Activated CD4-positive, CD25-positive, alpha-beta regulatory T cell (primary cell): ENCODE measurements at places on chromosomes 11 and 22.

DNA sequence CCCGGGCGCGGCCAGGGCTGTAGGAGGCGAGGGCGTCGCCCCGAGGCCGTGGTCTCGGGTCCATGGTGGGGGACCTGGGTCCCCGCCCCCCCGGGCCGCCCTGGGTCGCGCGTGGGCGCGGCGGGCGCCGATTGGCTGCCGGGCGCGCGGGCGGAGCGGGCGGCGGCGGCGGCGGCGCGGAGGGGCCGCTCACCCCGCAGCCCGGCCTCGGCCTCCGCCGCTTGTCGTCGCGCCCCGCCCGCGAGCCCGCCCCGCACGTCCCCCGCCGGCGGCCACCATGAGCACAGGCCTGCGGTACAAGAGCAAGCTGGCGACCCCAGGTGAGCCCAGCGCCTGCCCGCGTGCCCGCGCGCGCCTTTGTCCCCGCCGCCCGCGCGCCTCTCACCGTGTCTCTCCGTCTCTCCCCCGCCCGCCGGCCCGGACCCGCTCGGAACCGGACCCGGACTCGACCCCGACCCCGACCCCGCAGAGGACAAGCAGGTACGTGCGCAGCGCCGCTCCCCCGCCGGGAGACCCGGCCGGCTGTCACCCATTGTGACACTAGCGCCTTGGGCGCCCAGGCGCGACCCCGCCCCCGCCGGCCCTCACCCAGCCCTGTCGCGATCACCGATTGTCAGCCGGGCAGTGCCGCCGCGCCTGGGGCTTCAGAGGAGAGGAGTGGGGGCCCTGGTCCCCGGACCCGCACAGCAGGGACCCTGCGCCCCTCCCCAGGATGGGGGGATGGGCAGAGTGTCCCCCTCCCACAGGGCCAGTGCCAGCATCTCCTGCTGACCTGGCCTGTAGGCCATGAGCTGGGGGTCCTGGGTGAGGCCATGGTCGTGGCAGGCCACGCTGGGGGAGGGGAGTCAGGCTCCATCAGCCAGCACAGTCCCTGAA, at the start of gene SEPTIN5:
Gene SEPTIN5 (plus strand): TSS at position 192 of the 876 bp plus-strand sequence. CDS start 86 bp downstream, at position 278.
- no peak for DNase-seq

DNA sequence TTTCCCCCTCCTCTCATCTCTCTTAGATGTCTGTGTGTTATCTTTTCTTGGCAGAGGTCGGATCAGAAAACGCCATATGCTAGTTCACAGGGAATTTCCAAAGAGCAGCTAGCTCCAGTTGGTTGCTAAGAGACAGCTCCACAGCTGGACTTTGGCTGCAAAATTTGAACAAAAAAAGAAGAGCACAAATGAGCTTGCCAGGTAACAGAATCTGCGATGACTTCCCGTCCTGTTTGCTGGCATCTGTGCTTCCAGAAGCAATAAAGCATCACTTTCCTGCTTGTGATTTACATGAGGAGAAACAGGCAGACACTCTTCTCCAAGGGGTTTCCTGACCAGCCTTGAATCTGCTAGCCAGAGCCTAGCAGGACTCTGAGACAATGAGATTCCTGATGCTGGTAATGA, 596.0 kb upstream of the B3GAT1 start:
- DNase-seq: no peak

- DNase-seq: no peak
Observed at GRCh38 chr11:2775626-2776350, 76.0 kb upstream of the KCNQ1OT1 start.

GRCh38 chr22:29092243-29092642, 19.4 kb downstream of the KREMEN1 start:
- no peak for DNase-seq

GRCh38 chr11:116693102-116693570, 79.7 kb downstream of the BUD13 start:
- DNase-seq: no peak

- DNase-seq: no peak
Observed at GRCh38 chr11:95586661-95587060, 202.9 kb downstream of the FAM76B start.

DNA sequence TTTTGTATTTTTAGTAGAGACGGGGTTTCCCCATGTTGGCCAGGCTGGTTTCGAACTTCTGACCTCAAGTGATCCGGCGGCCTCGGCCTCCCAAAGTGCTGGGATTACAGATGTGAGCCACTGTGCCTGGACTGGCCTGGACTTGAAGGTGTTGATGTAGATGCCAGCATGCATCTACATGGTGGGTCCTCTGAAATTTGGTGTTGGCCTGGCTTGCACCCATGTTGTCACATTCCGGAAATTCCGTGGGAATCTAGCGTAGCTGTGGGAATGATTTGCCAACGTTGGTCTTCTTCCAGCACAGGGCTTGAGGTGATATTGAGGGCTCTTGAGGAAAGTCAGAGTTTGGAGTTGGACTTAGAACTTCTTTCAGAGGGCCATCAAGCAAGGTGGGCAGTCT, 6.5 kb downstream of the PACS1 start:
- DNase-seq: no peak

GRCh38 chr22:26669060-26669481, 11.7 kb downstream of the MIAT start:
- DNase-seq: no peak

- DNase-seq: peak; percentile 7
Observed at GRCh38 chr11:69670158-69670845, 4.9 kb downstream of the LTO1 start.

GRCh38 chr22:19989725-19990067, 26.9 kb downstream of the ARVCF start:
- DNase-seq: no peak

DNA sequence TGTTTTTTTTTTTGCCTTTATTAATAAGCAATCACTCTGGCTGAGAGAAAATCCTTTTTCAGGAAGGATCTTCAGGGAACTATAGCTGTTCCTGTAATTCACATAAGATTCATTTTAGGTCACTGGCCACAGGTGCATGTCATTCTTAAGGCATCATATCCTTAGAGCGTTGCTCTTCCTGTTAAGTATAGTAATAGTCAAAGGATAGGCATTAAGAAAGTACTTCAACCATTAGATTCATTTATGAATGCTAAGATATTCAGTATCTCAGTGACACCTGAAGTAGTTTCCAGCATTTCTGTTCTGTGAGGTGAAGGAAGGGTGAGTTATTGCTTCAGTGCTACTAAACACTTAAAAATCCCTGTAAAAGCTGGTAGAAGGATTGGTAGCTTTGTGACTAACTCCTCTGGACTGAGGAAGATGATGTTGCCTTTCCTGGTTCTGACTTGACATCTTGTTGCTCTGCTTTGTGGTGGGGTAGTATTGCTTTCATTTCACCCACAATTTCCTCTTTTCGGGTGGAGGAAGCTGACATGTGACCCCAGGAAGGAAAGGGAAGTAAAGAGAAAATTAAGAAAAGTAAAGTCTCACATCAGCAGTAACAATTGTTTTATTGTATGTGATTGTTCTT, 34.7 kb downstream of the RNF169 start:
- no peak for DNase-seq

DNA sequence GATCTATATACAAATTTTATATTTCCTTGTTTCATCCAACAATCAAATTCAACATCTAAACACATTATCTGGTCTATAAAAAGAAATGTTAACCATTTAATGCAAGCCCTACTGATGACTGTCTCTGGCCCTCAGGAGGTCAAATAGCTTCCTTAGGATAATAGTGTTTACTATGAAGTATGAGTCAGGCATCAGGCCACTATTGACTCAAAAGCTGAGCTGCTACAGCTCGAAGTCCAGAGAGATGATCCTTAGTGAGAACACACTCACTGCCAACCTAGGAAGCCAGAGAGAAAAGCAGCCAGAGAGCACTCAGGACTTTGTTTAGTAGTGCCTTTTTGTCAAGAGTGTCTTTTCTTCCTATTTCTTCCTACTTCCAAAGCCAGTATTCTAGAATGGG, 171.8 kb downstream of the SOX6 start:
- no peak for DNase-seq

DNA sequence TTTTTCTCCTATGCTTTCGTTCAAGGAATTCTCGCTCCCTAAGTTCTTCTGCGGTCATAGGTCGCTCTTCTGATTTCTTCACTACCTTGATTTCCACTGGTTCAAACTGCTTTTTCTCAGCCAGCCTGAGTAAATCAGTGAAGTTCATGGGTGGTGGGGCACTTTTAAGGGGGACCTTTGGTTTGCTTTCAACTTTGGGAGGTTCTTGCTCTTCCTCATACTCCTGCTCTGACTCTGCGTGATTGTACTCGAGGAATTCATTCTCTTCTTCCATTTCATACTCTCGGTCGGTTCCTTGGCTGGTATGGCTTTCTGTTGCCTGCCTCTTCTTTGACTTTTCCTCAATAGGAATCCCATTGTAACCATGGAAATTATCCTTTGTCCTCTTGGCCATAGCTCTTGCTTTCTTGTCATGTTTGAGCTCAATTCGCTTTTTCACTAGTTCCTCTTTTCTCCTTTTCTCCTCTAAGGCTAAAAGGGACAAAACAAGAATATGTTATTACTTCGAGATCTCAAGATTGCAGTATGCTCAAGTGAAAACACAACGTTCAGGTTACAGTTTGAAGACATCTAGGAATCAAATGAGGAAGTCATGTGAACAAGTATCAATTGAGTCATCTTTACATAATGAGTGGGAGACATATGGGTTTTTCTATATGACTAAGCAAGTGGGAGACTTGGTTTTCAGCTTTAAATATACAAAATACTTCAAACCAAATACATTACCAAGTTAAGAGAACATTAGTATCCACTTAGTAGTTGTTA, 16.2 kb downstream of the MISFA start:
- no peak for DNase-seq

DNA sequence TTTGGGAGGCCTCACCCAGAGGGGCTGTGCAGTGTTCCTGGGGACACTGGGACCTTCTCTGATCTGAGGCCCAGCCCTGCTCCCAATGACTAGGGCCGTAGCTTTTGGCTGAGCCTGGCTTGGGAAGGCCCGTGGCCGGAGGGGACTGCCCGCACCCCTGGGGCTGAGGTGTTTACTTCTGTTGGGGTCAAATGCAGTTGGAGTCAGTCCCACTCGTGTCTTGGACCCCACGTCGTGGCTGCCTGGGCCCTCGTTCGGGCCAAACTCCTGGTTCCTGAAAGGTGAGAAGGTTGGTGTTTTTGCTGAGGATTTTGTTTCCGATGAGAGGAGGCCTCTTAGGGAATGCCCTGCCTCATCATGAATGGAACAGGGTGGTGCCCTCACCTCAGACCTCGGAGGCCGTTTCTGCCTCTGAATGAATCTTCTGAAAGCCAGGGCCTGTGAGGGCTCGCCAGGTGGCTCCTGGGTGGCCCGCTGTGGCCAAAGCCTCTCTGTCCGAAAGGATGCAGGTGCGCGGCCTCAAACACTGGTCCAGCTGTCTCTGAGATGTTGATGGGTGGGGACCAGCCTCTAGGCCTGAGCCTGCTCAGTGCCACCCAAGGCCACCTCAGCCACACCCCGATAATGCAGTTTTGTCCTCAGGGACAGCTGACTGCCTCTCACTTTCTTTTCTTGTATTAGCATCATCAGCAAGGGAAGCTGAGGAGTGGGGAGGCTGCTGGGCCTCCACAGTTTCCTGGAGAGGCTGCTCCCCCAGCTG, 40.3 kb upstream of the A4GALT start:
- no peak for DNase-seq

GRCh38 chr11:112632866-112633505, 328.2 kb upstream of the NCAM1 start:
- DNase-seq: no peak

DNA sequence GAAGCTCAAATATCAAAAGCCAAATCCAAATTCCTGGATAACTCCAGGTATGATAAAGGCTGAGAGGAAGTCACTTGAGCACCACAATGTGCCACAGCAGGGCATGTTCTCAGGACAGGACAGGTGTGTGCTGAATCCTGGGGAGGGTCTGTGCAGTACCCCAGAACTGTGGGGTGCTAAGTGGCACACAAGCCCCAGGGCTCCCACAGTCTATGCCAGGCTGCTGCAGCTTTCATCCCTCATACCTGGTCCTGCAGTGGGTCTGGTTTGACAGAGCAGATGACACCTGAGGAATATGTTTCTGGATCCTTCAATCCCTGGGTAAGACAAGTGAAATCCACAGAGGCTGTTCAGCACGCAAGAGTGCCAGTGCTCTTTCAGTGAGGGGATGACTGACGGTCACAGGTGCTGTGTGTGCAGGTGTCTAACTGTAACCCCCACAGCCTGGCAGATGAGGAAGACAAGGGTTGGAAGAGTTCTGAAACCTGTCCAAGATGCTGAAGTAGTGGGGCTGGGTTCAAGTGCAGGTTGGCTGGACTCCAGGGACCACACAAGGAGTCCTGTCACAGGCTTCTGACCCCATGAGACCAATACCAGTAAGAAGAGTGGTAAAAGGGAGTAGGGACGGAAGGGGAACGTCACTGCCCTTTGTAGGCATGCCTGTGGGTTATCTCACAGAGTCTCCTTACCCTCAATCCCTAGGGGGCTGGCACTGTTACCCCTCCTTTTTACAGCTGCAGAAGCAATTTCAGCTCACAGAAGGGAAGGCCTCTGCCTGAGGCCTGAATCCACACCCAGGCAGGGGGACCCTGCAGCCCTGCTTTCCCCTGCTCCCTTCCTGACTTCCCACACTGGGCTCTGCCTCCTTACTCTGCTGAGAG, 14.1 kb downstream of the SERPIND1 start:
- DNase-seq: no peak

DNA sequence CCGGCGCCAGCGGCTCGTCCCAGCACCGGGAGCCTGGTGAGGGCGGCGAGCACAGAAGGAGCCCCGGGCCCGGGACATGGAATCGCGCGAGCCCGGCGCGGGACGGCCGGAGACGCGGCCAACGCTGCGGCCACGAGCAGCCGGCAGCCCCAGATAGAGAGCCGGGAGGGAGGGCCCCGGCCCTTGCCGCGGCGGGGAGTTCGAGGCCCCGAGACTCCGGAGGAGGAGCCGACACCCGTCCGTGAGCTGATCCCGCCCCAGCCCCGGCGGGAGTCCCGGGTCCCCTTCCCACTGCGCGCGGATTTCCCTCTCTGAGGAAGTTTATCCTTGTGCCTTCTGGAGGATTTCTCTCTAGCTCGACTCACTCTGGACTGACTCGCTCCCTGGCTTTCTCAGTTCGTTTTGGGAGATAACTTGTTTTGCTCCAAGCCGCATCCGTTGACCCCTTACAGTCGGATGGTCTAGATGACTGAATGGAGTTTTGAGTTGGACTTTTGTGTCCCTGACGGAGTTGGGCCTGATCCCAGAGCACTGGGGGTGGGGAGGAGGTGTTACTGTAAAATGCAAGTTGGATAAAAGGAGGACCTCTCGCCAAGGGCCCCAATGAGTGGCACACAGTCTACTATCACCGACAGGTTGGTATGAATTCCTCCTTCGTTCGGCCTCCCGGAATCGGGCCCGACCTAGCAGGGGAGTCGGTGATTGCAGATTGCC, 585 bp downstream of the ARHGEF12 start:
- peak; percentile 35 for DNase-seq

- no peak for DNase-seq
Observed at GRCh38 chr22:42287174-42287890, 16.9 kb upstream of the TCF20 start.
